Liver (tissue), 10 donors: ENCODE measurements at places on chromosomes 7 and 10. TPM values are rescaled to one million over a fixed set of nuclear protein-coding genes. Genes with fewer than 3 reads are reported as not detected.

DNA sequence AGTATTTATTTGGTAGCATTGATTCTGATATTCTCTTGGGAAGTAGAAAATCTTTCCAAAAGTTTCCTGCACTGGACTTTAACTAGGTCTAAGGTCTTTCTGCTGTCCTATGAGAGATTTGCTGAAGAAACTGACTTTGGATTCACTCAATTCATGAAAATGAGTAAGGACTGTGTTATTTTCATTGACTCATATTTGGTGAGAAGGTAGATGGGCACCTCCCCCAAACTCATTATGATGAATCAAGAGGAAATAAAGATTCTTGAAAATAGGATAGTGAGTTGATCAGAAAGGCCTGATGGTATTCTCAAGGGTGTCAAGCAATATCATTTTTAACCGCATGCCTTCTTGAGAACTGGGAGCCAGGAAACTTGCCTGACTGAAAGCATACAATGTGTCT is 110.3 kb downstream of the RNF133 start:
- DNase-seq, result no peak

DNA sequence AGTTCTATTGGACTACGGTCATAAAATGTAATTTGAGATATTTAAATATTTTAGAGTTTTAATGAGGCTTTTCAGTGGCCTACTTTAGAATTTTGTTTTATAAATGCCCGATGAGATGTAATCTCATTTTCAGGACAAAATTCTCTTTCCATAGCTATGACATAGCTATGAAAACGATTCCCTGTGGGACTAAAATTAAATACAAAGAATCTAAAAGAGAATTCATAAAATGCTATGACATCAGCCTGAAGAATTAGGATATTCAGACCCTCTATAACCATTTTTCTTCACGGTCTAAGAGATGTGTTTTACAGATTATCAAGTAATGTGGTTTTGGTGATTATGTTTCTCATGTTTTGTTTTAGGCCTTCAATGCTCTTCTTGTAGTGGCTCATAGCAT is 48.2 kb upstream of the ODAD2 start:
- DNase-seq, result no peak

DGKI gene
- 0.33 TPM for total RNA-seq

DNA sequence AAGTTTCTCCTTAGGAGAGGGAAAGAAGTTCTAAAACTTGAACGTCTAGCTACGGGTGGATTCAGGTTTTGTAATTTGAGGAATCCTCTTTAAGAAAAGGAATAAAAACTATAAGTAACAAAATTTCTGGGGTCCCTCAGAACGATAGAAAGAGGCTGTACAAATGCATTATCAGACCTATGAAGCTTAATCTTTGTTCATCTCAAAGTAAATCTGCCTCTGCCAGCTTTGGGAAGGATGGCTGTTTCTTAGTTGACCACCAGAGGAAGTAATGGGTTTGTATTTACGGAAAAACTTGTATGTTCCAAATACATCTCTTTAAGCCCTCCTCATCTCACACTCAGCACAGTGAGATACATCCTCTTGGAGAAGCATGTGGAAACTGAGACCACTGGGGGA is 864 bp downstream of the PSTK start:
- DNase-seq, result no peak

INHBA gene
- 0.23 TPM for total RNA-seq

DNA sequence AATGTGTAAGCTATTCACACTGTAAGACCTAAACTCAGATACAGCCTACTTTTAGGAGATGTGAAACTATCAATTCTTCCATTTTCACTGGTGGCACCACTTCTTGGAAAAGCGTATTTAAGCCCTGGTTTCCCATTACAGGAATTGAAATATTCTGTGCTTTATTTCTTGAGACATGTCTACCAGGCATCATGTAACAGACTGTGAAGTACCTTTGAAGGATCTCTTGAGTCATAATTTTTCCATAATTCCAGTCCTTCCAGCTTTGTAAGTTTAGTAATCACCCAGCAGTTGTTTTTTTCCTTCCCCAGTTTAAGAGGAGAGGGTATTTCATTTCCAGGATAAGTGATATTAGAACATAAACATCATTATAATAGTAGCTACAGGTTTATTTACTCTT is 186.0 kb upstream of the PRPS1L1 start:
- no peak for DNase-seq

GRCh38 chr10:80165173-80165572 is 32.6 kb downstream of the PLAC9 start:
- no peak for DNase-seq

GRCh38 chr10:124650263-124650662 is 93.9 kb downstream of the FAM53B start:
- DNase-seq, result no peak
